Upper lobe of right lung (tissue), 1 donor: ENCODE measurements at places on chromosomes 1 and 21.

DNA sequence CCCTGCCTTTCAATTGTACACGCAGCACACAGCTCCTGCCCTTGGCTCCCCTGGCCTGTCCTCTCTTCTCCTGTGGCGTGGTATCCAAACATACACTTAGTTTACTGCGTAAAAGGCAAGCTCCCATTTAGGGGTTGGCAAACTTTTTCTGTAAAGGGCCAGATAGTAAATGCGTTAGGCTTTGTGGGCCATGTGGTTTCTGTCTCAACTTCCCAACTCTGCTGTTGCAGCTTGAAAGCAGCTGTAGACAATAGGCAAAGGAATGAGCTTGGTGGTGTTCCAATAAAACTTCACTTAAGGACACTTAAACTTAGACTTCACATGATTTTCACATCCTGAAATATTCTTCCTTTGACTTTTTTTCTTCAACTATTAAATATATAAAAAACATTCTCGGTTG lies 63.3 kb downstream of the RHOU start:
- no peak for DNase-seq
- no peaks in the 10 kb centered on the region for H3K27me3 ChIP-seq
- H3K4me3 ChIP-seq, result no peak overlapping the region

GRCh38 chr1:157984469-157984868 lies 9.0 kb upstream of the KIRREL1 start:
- H3K4me3 ChIP-seq, result no peak overlapping the region
- H3K27me3 ChIP-seq, result peaks cover under 1% of the 10 kb centered on the region
- no peaks in the 10 kb centered on the region for H3K4me1 ChIP-seq
- no peak for DNase-seq
- no peaks in the 10 kb centered on the region for H3K36me3 ChIP-seq

DNA sequence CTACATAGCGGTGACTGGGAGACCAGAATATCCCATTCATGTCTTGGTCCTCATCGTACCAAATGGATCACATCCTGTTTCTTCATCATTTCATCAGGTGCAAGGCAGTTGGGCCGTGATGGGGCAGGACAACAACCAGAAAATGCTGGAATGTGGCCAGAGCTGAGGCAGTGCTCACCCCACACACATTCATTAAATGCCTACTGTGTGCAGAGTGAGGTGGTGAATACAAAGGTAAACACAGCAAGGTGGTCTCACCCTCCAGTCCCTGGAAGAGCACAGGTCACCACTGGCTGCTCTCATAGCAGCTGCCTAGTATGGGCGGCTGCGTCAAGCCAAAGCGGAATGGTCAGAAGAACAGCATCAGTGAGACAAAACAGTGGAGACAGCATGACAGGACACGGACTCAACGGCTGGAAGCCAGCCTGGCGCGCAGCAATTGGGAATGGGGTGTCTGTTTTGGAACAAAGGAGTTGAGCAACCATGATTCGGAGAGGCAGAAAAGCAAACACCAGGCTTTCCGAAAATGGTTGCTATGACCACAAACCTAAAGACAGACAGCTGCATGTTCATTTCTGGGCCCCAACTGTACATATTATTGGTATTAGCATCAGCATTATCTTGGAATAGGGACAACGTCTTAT lies 5.6 kb upstream of the ADAMTSL4 start:
- H3K27ac ChIP-seq, result no peak overlapping the region
- H3K36me3 ChIP-seq, result no peaks in the 10 kb centered on the region
- H3K4me1 ChIP-seq, result peaks cover 5% of the 10 kb centered on the region
- H3K4me3 ChIP-seq, result no peak overlapping the region
- DNase-seq, result no peak

GRCh38 chr1:244496186-244496585 lies 35.1 kb downstream of the CATSPERE start:
- no peak overlapping the region for H3K4me3 ChIP-seq
- H3K27me3 ChIP-seq, result no peaks in the 10 kb centered on the region
- no peaks in the 10 kb centered on the region for H3K4me1 ChIP-seq

GRCh38 chr1:12204140-12204539 lies 25.7 kb upstream of the VPS13D start:
- H3K4me3 ChIP-seq, result no peak overlapping the region
- no peaks in the 10 kb centered on the region for H3K27me3 ChIP-seq
- no peak overlapping the region for H3K27ac ChIP-seq
- H3K4me1 ChIP-seq, result peaks cover 6% of the 10 kb centered on the region

DNA sequence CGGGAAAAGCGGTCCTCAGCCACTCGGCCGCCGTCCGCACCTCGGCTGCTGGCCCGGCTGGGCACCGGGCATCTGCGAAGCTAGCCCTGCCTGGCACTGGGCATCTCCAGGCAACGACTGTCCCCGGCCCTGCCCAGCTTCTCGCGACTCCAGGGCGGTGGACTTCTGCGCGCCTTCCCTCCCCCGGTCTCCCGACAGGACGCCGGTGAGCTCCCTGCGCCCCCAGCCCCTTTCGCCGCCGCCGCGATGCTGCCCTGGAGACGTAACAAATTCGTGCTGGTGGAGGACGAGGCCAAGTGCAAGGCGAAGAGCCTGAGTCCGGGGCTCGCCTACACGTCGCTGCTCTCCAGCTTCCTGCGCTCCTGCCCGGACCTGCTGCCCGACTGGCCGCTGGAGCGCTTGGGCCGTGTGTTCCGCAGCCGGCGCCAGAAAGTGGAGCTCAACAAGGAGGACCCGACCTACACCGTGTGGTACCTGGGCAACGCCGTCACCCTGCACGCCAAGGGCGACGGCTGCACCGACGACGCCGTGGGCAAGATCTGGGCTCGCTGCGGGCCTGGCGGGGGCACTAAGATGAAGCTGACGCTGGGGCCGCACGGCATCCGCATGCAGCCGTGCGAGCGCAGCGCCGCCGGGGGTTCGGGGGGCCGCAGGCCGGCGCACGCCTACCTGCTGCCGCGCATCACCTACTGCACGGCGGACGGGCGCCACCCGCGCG lies 514 bp downstream of the FAM43B start:
- H3K4me1 ChIP-seq, result no peaks in the 10 kb centered on the region
- no peak for DNase-seq
